NCI-H510A (cell line): ENCODE measurements at places on chromosomes 7 and 10.

GRCh38 chr7:106347229-106347833, 62.5 kb upstream of the NAMPT start:
- no peak for DNase-seq

GRCh38 chr10:58488921-58489320, 23.8 kb upstream of the BICC1 start:
- no peak for DNase-seq

GRCh38 chr10:91930939-91931338, 7.4 kb downstream of the BTAF1 start:
- DNase-seq: no peak

DNA sequence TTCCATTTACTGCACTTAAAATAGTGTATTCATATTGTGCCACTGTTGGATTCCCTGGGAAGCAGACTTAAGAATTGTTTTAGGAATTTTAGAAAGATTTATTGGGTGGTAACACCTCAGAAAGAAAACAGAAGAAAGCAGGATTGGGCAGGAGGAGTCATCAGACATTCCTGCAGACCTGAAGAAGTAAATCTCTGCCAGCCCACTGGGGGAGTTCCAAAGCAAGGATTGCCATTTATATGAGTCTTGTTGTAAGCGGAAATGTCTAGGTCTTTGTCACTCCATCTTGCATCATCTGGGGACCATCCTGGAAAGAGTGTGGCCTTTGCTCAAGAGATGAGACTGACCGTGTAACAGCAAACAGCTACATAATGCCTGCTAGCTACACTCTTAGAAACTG, 947.6 kb upstream of the POT1 start:
- no peak for DNase-seq

DNA sequence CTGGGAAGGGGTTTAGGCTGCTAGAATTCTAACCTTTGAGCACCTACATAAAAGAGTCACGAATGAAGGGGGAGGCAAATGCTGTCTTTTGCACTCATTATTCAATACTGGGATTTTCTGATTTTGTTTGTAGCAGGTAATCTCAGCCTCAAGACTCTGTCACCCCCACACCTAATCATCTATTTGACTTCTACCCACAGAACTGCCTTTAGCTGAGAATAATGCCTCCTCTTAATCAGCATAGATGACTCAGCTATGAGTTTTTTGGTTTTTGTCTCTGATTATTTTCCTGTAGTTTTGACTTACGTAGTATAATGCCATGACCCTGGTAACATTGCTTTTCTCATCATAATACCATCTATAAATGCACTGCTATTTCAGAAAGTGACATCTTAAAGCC, 42.7 kb upstream of the CACNB2 start:
- no peak for DNase-seq

DNA sequence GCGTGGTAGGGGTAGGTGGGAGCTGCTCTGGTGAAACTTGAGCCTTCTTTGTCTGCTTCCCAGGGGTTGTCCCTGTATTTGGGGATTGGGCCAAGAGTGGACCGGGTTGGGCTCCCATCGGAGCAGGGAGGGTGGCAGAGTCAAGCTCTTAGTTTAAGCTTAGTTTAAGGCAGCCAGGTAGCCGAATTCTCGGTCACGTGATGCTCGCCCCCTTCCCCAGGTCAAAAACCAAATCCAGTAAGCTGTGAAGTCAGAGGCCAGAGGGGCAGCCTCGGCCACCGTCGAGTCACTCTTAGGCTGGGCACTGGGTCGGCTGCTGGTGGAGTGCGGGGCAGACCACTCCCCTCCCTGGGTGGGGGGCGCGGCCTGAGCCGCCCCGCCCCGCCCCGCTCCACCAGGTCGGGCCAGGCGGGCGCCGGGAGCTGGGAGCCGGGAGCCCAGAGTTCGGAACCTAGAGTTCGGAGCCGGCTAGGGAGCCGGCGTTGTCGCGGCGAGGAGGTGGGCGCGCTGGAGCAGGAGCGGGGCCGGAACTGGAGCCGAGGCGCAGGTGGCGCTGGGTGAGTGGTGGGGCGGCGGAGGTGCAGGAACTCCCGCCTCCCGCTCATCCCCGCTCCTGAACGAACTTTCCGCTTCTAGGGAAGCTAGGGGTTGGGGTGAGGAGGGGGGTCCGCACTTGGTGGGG, 2.8 kb upstream of the LZTS2 start:
- peak; percentile 29 for DNase-seq

DNA sequence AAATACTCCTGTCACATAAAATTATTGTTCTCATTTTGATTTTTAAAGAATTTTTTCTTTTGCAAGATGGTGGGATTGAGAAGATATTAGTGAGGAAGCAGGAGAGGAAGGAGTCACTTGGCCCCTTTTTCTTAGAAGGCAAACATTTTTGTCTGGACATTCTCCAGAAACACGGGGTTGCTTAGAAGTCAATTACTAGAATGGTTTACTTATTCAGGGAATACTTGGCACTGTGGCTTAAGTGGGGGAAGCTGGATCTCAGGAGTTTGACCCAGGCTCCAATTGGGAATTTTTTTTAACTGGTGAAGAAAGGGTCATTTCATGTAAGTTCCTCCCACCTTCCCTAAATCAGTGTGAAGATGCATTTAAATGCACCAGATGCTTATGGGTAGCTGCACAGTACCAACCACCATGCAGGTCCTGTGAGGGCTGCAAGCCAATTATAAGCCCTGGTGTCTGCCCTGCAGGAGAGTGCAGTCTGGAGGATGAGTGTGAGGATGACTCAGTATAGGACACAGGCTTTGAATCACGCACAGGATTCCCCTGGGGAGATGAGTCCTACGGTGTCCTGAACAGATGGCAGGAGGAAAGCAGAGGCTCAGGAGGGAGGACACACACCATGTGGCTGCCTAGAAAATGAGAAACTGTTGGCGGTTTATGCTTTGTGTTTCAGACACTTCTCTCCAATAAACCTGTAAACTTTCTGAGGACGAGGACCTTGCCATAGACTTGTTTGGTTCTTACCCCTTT, 299.1 kb downstream of the PLXNA4 start:
- DNase-seq: no peak

DNA sequence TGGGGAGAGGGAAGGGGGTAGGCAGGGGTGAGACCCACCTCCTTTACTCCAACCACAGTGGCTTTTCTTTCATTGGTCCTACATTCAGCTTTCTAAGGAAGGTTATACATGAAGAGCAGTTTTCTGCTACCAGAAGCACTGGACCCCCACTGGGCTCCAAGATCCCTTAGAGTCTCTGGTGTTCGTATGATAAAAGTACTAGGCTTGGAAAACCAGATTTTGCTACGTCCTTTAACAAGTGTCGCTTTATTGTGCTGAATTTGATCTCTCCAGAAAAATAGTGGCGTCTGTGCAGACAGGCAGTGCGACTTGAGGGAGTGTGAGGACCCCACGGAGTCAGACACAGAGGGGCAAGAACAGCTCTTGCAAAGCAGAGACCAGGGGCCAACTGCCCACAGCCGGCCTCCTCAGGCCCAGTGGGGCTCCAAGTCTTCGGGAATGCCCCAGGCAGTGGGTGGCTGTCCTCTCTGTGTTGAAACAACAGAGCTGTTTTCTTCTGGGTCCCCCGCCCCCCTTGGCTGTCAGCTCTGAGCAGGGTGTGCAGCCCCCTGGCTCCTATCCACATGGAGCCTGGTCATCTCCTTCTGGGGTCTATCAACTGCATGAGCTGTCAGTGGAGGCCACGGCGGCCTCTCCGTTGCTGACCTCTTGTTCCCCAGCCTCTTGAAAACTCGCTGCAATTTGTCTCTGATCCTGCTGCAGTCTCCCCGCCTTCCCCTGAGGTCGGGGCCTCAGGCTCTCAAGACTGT, 333.2 kb downstream of the RPS24 start:
- no peak for DNase-seq

DNA sequence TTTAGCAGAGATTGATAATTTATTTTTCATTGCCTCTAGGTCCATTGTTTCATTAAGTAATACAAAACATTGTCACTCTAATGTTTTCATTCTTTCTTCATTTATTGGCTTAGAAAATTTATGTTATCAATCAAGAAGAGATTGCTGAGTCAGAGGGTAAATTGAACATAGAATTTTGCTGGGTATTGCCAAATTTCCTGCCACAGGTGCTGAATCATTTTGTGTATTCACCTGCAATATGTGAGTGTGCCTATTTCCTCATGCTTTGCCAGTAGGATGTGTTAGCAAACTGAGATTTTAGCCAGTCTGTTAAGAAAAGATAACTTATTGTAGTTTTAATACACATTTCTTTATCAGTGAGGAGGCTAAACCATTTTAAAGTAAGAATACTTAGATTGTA, 38.0 kb downstream of the MARCHF5 start:
- no peak for DNase-seq

GRCh38 chr7:131294553-131294952, 33.1 kb upstream of the MKLN1 start:
- no peak for DNase-seq

- DNase-seq: no peak
These were observed 21.0 kb upstream of the LRRC17 start for GRCh38 chr7:102891693-102892261.
